ENCODE measurements at places on chromosomes 6 and 20. TPM values are rescaled to one million over a fixed set of nuclear protein-coding genes. Genes with fewer than 3 reads are reported as not detected.

Gene ZNF831
- 0.97 TPM for total RNA-seq

Gene LPIN3
- total RNA-seq = 0.51 TPM

Gene MATN4
- total RNA-seq = not detected

Gene SYCP2
- total RNA-seq = 0.13 TPM

Gene EFCAB8
- total RNA-seq = 0.18 TPM

Gene TRIM15
- total RNA-seq = not detected

Gene SLC32A1
- total RNA-seq = not detected

Gene DPM1
- total RNA-seq = 50.8 TPM

- DNase-seq = no peak
Measured at GRCh38 chr6:94357381-94357980, 938.1 kb upstream of the EPHA7 start.

- no peak for DNase-seq
Measured at GRCh38 chr6:75101896-75102295, 104.0 kb downstream of the COL12A1 start.

DNA sequence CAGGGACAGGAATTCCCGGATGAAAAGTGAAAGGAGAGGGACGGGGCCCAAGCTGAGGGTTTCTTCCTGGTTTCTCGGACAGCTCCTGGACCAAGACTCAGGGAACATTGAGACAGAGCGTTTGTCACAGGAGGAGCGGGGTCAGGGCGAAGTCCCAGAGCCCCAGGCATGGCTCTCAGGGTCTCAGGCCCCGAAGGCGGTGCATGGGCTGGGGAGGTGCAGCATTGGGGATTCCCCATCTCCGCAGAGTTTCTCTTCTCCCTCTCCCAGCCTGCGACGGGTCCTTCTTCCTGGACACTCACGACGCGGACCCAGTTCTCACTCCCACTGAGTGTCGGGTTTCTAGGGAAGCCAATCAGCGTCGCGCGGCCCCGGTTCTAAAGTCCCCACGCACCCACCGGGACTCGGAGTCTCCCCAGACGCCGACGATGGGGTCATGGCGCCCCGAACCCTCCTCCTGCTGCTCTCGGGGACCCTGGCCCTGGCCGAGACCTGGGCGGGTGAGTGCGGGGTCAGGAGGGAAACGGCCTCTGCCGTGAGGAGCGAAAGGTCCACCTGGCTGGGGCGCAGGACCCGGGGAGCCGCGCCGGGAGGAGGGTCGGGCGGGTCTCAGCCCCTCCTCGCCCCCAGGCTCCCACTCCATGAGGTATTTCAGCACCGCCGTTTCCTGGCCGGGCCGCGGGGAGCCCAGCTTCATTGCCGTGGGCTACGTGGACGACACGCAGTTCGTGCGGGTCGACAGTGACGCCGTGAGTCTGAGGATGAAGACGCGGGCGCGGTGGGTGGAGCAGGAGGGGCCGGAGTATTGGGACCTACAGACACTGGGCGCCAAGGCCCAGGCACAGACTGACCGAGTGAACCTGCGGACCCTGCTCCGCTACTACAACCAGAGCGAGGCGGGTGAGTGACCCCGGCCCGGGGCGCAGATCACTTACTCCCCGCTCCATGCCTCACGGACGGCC lies 54.6 kb upstream of the POLR1H start:
- DNase-seq = no peak

GRCh38 chr20:38617011-38617829 lies 15.6 kb downstream of the ARHGAP40 start:
- no peak for DNase-seq

DNA sequence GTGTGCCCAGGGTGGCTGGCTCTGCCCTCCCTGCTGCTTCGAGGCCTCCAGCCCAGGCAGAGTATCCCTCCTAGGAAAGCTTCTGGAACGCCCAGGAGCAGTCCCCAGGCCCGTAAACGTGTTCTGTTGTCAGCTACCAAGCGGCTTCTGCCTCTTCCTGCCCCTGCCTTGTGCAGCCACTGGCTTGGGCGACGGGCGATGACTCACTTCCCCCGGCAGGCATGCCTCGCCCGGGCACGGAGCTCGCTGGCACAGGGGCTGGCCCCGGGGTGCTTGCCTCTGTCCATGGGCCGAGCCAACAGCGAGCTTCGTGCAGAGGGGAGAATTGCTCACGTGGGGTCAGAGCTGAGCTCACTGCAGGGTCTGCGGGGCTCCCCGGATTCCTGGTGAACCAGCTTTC lies 86.7 kb upstream of the THBS2 start:
- DNase-seq = no peak

GRCh38 chr6:67248077-67248476 lies 1387.0 kb upstream of the ADGRB3 start:
- no peak for DNase-seq

DNA sequence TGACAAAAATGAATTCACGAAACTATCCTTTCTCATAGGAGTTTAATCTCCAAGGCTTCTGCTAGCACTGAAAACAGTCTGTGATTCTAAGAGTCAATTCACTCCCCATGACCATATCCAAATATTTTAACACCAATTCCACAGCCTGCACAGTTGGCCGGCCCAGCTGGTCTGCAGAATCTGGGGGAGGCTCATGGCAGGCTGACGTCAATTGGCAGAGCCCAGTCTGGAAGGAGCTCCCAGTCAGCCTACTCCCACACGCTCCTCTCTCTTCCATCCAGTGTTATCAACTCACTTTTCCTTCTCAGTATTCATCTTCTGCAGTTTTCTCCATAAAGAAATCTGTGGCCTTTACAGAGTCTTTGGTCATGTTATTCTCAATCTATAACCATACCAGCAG lies 111.0 kb downstream of the TBXT start:
- DNase-seq = no peak

DNA sequence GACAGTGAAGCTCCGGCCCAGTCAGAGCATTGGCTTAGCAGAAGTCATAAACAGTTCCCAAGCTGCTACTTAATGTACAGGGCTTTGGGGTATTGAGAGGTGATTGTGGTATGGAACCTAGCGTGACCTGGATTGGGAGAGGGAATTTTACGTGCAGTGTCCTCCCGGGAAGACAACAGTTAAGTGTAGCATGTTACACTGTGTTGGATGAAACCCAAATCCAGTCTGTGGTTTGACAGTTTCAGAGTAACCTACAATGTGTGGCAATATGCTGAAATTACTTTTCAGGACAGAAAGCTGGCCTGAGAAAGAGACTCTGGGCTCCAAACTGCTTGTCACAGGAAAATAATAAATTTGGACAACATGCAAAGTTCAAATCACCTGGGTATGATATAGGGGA lies 28.1 kb upstream of the RALGAPA2 start:
- DNase-seq = no peak

GRCh38 chr6:117449549-117450439 lies 24.1 kb upstream of the ROS1 start:
- peak; percentile 12 for DNase-seq

GRCh38 chr6:127924440-127924839 lies 23.6 kb upstream of the THEMIS start:
- DNase-seq = no peak

DNA sequence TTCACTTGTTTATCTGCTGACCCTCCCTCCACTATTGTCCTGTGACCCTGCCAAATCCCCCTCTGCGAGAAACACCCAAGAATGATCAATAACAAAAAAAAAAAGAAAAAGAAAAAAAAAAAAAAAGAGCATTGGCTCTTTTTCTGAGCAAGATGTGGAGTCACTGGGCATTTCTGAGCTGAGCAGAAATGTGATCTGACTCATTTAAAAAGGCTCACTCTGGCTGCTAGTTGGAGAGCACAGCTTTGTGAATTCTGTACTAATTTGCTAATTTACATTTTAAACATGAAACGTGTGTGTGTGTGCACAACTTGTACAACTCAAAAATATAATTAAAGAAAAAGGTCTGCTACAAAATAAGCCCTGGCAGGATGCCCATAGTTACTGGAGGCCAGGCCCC lies 20.2 kb downstream of the SCML4 start:
- DNase-seq = no peak

- DNase-seq = no peak
Measured at GRCh38 chr20:64138276-64138815, 25.9 kb upstream of the MYT1 start.

GRCh38 chr20:38633577-38634093 lies 32.0 kb downstream of the ARHGAP40 start:
- no peak for DNase-seq

- DNase-seq = no peak
Measured at GRCh38 chr20:63741676-63742380, 2.3 kb downstream of the SLC2A4RG start.

- DNase-seq = peak; percentile 30
Measured at GRCh38 chr6:106247733-106248132, 77.8 kb downstream of the ATG5 start.

- DNase-seq = no peak
Measured at GRCh38 chr6:81969814-81970213, 217.3 kb upstream of the TENT5A start.

DNA sequence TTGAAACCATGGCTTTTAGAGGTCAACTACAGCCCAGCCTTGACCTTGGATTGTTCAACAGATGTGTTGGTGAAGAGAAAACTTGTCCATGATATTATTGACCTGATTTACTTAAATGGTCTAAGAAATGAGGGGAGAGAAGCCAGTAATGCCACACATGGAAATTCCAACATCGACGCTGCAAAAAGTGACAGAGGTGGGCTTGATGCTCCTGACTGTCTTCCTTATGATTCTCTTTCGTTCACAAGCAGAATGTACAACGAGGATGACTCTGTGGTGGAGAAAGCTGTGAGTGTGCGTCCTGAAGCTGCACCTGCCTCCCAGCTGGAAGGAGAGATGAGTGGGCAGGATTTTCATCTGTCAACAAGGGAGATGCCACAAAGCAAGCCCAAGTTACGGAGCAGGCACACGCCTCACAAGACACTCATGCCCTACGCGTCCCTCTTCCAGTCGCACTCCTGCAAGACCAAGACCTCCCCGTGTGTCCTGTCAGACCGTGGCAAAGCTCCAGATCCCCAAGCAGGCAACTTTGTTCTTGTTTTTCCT lies 16.2 kb downstream of the TTLL2 start:
- no peak for DNase-seq

GRCh38 chr6:129672341-129672682 lies 37.7 kb downstream of the ARHGAP18 start:
- no peak for DNase-seq

GRCh38 chr6:43933148-43933885 lies 163.3 kb downstream of the VEGFA start:
- no peak for DNase-seq

DNA sequence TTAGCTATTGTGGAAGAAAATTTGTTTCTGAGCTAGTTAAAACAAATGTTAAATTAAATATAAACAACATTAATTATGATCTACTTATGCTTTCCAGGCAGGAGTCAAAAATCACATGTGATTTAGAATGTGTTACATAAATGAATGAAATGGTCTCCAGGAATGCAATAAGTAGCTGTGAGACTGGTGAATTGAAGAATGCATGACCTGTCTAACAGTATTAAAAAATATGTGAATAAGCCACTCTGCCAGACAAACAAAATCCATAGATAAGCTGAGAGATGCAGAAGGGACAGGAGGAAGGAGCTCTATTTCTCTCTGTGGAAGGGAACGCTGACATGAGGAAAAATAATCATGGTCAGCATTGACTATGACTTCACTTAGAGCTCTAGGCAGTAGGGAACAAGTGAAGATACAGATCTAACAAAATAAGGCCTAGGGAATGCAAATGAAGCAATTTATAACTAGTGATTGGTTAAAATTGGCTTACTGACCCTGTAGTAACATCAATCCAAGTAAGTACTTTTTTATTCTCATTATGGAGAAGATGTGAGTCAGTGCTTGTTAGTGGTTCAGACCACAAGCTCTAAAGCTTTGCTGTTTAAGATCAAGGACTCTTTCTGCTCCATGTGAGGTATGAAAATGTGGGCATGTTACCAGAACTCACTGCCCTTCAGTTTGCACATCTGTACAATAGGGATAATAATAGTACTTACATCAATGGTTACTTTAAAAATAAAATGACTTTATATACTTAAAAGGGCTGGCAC lies 432.6 kb downstream of the MMUT start:
- no peak for DNase-seq

DNA sequence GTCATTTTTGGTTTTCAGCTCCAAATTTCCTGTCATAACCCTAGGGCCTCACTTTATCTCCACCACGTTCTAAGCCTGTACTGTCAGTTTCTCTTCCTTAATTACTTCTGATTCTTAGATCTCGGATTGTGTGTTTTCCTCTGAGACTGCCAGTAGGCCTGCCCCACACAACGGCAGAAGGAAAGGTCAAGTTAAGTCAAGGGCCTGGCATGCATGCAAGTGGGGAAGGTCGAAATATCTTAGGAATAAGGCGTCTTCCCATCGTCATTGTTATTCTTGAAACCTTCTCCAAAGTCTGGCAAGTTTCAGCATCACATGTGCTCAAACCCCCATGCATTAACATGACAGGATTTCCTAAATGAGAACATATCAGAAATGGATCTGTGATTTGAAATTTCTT lies 203.5 kb upstream of the TSHZ2 start:
- DNase-seq = no peak

DNA sequence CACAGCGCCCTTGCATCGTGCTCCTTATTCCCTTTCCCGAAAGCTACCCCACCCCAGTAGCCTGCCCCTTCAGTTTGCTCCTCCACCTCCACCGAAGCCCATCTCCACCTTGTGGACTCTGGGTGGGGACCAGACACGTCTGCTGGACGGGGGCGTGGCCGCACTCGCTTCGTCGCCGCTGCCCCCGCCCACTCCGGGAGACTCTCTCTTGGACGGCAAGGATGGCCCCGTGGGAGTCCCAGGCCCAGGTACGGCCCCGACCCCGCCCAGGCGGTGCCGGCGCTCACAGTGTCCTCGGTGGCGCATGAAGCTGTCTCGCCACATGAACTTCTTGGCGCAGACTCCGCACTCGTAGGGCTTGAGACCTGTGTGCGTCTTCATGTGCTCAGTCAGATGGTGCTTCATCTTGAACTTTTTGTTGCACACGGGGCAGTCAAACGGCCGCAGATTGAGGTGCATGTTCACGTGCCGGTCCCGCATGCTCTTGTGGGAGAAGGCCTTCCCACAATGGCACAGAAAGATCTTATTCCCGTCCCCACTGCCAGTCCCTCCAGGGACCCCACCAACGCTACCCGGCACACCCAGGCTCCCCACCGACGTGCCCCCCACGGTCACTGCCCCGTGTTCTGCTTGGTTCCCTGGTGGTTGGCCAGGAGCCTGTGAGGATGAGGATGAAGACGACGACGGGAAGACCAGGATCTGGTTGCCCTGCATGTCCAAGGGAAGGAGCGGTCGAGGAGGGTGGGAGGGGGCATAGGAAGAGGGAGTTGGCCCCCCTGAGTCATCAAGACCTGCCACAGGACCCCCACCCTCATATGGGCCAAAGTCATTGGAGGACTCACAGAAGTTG lies 1.3 kb upstream of the TAPBP start:
- no peak for DNase-seq

DNA sequence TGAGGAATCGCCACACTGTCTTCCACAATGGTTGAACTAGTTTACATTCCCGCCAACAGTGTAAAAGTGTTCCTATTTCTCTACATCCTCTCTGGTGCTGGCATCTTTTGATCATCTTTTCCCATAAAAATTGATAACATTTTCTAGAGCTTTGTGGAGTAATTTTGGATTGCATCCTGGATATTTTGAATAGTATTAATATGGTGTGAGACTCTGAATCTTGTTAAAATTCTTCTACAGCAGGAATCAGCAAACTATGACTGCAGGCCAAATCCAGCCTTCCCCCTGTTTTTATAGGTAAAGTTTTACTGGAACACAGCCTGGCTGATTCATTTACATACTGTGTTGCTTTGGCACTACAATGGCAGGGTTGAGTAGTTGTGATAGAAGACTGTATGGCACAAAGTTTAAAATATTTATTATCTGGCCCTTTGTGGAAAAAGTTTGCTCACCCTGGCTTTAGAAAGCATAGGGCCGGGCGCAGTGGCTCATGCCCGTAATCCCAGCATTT lies 15.0 kb upstream of the RNF8 start:
- DNase-seq = no peak

- no peak for DNase-seq
Measured at GRCh38 chr6:152091851-152092341, 284.4 kb downstream of the ESR1 start.

GRCh38 chr6:19552076-19552475 lies 285.1 kb upstream of the ID4 start:
- no peak for DNase-seq

Data from GM12878 (cell line).